ENCODE measurements at places on chromosomes 16 and 17.

DNA sequence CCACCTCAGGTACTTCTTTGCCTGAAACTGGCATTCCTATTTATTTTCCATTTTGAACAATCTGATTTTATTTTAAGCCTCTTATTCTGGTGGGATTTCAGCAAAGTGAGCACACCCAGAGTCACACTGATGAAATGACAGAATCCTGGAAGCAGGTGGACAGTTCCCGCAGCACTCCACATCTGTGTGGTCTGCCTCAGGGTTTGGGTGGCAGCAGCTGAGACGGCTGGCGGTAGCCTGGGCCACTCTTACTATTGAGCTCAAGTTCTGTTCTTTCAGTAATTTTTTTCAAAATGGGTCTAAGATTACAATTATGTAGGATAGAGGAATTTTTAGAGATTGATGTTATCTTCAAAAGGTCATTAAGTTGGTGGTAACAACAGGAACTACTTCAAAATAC lies 32.5 kb upstream of the ENDOV start:
- no peak for DNase-seq

DNA sequence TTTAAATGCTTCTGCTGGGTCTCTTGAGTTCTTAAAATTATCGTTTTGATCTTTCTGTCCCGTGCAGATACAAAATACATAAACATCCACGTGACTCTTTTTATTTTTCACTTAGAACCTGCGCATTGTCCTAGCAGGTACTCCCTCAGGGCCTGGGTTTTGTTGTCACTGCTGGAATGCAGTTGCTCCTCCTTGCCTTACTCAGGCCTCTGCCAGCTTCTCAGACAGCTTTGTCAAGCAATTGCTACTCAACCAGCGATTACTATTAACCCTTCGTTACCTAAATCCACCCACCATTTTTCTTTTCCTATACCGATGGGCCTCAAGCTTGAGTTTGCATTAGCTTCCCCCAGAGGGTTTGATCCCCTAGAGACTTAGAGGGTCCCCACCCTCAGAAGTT lies 405.9 kb upstream of the RBFOX1 start:
- DNase-seq, result no peak

- no peak for DNase-seq
Measured at GRCh38 chr16:83046664-83047063, 419.9 kb downstream of the CDH13 start.

- DNase-seq, result no peak
Measured at GRCh38 chr17:70290770-70291169, 121.4 kb downstream of the KCNJ2 start.

DNA sequence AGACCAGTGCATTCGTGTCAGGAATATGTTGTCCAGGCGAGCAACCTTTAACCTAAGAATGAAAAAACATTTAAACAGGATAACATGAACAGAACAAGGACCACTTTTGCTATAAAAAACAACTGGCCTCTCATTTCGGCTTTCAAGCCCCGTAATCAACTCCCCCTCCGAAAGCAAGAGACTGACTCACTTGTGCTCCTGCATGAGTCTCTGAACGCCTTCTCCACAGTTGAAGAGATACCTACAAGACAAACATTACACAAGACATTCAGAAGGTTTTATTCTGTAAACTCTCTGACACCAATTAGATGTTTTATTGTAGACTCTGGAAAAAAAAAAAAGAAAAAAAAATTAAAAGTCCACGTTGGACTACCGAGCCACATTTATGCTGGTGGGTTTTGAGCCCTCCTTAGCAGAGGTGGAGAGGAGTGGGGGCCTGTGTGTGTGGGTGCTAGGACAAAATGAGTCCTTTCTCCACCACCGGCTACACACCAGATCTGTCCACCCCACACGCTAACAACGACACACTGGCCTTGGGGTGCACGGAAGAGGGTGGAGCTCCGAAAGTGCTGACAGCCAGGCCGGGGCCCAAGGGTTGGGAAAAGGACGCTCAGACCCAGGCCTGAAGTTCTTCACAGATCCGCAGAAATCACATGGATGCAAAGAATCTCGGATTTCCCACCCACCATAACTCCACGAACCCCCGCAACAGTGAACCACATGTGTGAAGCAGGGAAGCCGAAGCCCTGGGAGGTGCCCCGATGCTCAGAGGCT lies 759 bp downstream of the ELAC2 start:
- no peak for DNase-seq

GRCh38 chr17:77544347-77545110 lies 403.8 kb downstream of the SEC14L1 start:
- DNase-seq, result peak; percentile 31

- DNase-seq, result no peak
Measured at GRCh38 chr16:14026572-14027285, 44.4 kb upstream of the MRTFB start.

DNA sequence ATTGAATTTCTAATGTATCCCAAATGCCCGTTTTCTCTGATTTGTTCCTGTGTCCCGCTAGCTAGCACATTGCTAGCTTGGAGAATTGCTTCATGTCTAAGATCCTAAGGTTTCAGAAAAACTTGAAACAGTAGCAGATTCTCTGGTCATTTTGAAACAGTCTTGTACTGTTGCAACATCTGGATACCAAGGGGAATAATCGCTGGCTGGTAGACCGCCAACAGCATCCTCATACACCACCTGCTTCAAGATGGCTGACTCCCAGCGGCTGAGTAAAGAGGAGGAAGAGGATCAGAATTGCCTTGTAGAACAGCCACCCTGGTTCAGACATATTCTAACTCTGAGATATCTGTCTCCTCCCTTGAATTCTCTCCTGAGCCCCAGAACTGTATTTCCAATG lies 226.7 kb upstream of the ELAC2 start:
- no peak for DNase-seq

DNA sequence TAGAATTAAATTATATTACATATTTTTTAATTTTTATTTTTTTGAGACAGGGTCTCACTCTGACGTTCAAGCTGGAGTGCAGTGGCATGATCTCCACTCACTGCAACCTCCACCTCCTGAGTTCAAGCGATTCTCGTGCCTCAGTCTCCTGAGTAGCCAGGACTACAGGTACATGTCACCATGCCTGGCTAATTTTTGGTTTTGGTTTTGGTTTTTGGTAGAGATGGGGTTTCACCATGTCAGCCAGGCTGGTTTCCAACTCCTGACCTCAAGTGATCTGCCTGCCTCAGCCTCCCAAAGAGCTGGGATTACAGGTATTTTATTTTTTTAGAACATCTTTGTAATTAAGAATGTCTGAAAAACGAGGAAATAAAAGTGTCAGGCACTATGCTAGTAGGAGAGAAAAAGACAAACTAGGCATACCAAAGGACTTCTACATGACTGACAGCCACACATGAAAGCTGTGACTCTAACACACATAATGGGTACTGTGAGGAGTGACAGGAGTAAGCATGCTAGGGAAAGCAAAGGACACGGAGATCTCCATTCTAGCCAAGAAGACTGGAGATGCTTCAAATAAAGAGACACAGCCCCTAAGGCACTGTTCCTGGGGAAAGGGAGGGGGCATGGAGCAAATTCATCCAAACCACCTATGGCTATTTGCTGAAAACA lies 7.3 kb downstream of the GNA13 start:
- DNase-seq, result no peak

- DNase-seq, result no peak
Measured at GRCh38 chr17:82751171-82751570, 694 bp upstream of the TBCD start.

DNA sequence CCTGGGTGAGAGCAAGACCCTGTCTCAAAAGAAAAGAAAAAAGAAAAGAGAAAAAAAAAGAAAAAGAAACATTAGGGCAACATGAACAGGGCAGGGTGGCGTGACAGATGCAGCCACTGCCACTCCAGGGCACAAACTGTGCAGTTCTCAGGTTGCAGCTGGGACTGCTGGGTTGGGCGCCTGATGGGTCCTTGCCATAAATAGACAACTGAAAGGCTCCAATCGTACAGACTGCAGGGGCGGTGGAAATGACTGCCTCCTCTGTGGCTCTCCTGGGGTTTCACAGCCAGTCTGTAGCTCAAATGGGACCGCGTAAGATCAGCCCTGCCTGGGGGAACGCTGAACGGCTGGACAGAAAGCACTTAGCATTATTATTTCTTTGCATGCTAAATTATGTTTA lies 130.7 kb downstream of the CPPED1 start:
- no peak for DNase-seq

DNA sequence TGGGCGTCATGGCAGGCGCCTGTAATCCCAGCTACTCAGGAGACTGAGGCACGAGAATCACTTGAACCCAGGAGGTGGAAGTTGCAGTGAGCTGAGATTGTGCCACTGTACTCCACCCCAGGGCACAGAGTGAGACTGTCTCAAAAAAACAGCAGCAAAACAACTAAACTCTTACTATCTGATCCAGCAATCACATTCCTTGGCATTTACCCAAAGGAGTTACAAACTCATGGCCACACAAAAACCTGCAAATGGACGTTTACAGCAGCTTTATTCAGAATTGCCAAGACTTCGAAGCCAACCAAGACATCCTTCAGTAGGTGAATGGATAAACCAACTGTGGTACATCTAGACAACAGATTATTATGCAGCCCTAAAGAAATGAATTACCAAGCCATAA lies 4.0 kb downstream of the SIAH1 start:
- no peak for DNase-seq

DNA sequence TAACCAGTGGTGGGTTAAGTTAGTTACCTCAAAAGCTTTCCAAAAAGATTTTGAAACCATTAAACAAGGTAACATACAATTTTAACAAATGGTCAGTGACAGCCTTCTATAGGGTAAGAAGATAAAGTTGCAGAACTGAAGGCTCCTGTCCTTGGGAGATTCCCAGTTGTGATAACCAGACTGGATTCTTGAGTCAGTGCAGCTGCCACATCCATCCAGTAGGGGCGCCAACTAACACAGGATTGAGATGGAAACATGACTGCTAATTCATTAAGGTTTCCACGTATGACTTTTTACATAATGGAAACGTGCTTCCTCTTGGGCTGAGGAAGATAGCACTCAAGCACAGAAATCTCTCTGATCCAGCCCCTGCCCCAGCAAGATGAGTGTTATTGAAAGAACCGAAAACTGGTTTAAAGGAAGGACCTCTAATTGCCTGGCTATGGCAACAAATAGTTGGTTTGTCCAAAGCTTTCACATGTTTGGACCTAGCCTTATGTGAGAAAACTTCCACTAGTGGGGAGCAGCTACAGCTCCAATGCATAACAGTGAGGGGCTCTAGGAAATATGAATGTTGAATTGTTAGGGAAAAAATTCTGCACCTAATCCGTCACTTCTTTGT lies 269.8 kb upstream of the MYOCD start:
- no peak for DNase-seq

DNA sequence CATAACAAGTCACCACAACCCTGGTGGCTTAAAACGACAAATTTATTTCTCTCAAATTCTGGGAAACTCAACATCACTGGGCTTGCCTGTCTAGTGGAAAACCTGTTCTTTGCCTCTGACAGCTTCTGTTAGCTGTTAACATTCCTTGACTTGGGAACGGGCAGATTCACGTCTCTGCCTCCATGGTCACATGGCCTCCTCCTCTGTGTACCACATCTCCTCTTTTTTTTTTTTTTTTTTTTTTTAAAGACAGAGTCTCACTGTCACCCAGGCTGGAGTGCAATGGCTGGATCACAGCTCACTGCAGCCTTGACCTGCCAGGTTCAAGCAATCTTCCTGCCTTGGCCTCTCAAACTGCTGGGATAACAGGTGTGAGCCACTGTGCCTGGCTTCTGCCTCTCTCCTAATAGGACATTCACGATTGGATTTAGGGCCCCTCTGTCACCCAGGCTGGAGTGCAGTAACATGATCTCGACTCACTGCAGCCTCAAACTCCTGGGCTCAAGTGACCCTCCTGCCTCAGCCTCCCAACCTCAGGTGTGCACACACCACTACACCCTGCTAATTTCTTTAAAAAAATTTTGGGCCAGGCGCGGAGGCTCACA lies 11.7 kb upstream of the LLGL1 start:
- no peak for DNase-seq

DNA sequence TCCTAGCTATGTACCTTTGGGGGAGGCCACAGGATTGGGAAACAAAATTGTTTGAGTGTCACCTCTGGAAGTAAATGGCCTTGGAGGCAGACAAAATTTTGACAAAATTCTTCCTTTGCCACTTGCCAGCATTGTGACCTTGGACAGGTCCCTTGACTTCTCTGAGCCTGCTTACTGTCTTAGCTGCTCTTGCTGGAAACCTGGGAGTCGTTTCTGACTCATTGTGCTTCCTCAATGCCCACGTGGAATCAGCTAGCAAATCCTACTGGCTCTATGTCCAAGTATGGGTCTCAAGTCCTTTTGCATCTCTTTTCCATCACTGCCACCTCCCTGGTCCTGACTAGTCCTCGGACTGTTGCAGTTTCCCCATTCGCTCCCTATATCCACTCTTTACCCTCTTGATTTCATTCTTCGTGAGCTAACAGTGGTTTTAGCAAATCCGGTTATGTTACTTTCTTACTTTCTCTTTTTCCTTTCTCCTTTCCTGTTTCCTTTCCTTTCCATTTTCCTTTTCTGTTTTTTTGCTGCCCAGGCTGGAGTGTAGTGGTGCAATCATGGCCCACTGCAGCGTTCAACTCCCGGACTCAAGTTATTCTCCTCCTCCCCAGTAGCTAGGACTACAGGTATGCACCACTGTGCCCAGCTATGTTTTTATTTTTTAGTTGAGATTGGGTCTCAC lies 68.1 kb upstream of the LGALS9 start:
- DNase-seq, result no peak

DNA sequence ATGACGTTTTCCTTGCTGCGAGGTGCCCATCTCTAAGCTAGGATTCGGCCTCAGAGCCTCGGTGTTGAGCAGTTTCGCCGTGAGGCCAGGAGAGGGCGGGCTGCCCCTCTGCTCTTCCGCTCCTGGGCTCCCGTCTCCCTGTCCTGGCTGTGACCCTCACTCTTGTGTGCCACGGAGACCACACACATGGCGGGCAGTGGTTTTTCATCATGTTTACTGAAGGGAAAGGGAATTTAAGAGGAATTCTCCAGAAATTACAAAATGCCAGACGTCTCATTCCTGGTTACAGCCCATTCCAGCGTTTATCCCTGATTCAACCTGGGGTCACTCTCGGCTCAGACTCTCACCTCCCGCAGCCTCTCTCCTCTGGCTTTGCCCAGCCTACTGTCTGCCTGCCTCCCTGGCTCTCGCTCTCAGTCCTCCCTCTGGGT lies 96.8 kb upstream of the ELAC2 start:
- peak; percentile 17 for DNase-seq

DNA sequence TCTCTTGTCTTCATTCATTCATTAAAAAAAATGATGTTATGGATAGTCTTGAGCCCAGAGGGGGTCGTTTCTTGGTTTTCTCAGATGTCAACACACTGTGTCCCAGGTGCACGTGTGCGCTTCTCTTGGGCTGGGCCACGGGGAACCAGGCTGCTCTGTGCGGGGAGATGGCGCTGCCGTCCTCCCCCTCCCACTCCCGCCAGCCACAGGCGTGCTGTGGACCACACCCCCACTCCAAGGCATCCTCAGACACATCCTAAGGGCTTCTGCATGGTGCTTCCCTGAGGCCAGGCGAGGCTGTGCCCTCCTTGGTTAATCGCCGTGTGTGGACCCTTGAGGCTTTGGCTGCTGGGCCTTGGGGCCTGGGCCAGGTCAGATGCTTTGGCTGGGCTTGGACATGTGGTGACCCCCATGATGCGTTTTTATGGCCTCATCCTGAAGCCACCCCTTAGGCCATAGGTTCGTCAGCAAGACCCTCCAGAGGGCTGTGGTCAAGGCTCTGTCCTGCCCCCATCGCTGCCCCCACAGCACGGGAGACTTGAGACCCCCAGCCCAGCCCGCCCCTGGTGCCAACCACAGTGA lies 245.7 kb upstream of the CIBAR2 start:
- DNase-seq, result no peak
